ENCODE measurements at places on chromosomes 6 and 20.

DNA sequence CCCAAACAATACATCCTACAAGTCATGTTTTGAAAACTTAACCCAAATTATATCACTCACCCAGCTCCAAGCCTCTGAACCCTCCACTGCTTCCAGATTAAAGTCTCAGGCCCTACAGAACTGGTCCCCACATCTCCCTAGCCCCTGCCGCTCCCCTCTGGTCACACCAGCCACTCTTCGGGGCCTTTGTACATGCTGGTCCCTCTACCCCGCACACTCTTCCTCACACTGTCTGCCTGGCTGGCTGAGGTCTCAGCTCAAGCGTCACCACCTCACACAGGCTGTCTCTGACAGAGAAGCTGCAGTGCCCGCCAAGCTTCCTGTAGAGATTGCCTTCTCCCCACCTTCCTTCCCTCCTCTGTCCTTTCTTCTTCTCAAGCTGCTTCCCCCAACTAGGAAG is 192.4 kb downstream of the PREX1 start:
- no peak for DNase-seq

GRCh38 chr6:134413241-134413643 is 95.3 kb upstream of the SGK1 start:
- peak; percentile 12 for DNase-seq

DNA sequence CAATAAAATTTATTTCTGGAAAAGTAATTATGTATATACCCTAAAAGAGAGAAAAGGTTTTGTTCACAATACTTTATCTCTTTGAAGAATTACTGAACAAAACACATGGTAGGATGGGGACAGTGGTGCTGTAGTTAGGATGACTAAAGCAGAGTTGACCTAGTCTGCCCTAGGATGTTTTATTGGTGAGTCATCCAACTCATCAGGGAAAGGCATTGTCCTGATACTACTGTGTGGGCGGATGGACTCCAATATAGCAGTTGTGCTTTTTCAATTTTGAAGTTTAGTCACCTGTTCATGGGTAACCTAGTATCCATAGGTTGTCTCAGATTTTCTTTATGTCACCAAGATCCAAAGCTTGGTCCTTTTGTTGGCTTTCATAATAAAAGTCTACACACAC is 53.3 kb upstream of the EYS start:
- DNase-seq, result no peak

- DNase-seq, result no peak
These were observed 55.6 kb downstream of the PRR18 start for GRCh38 chr6:166252601-166253000.

Data from CD4-positive, alpha-beta T cell treated with Interleukin-1 beta for 1 hour (primary cell).